ENCODE measurements at places on chromosomes 1 and 21. TPM values are rescaled to one million over a fixed set of nuclear protein-coding genes. Genes with fewer than 3 reads are reported as not detected.
A peak's percentile ranks its signal among the peaks of the same experiment; 100 is the strongest.

DNA sequence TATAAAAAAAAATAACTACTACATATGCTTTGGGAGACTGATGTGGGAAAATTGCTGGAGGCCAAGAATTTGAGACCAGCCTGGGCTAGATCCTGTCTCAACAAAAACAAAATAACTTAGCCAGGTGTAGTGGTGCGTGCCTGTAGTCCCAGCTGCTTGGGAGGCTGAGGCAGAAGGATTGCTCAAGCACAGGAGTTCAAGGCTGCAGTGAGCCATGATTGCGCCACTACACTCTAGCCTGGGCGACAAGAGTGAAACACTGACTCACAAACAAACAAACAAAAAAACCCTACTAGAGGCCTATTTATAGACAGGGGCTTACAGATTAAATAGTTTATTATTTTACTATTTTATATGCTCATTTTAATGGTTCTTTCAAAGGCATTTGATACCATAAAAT lies 80.0 kb downstream of the LHX4 start:
- no peak for DNase-seq

GRCh38 chr1:153345187-153346076 lies 3.2 kb downstream of the PGLYRP4 start:
- DNase-seq, result no peak

DNA sequence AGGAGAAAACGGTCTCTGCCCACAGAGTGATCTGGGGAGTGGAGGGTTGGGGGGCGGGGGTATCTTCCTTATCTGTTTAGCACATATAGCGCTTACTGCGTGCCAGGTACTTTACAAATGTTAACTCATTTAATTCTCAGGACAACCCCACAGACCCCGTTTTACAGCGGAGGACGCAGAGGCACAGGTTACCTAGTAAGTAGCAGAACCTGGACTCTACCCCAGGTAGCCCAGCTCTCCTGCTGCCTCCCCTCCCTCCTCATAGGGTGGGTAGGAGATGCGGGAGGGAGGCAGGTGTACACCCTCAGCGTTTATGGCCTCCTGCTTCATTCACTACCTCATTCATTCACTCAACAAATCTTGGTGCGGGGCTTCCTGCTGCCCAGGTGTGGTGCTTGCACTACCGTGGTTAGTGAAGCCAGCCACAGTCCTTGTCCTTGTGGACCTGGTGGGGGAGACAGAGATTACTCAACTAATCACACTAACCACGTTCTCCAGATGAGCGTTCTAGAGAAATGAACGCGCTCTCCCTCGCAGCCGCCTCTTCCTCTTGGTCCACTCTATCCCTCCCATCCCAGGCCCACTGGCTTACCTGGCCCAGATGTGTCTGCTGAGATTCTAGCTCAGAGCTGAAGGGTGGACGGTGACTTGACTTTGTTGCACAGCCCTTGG lies 102.0 kb downstream of the IER5 start:
- no peak for DNase-seq

Gene TLCD4
- total RNA-seq, result not detected

Gene LCE1E
- total RNA-seq, result not detected

Gene INTS11
- 126 TPM for total RNA-seq

- no peak for DNase-seq
Measured at GRCh38 chr1:168422203-168422847, 121.5 kb downstream of the XCL2 start.

- DNase-seq, result no peak
Measured at GRCh38 chr1:29812408-29813135, 576.2 kb downstream of the PTPRU start.

DNA sequence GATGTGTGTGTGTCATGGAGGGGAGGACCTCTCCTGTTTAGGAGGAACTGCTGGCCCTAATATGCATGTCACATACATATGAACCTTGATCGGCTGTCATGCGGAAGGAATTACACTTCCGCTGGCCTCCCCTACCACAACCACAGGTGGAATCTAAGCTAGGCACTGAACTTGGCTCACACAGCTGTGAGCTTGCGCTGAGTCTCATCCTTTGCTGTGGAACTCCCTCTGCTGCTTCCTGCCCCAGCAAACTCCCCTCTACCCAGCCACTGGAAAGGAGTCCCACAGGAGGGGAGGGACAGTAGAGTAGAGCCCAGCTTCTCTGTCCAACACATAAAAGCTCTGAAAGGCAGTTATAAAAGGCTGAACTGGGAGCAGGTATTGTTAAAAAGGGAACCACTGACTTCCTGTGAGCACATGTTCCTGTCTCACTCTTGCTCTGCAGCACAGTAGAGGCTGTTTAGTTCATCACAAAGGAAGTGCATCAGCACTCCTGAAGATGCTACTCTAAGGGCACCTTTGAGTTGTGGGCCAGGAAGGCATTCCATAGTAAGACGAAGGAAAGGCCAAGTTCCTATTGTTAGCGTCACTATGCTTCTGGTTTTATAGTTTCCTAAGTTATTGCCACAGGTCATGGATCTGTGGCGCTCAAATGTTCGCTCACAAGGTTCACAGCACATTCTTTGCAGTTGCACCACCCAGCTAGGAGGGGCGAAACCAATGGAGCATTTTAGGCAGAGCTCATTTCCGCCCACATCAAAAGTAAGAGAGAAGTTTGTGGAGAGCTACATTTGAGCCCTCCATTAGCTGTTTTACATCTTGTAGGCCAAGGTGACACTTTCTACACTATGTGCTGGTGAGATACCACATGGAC lies 17.7 kb upstream of the PTPRC start:
- peak; percentile 74 for DNase-seq

Gene SH3BGR
- total RNA-seq, result 1.3 TPM

DNA sequence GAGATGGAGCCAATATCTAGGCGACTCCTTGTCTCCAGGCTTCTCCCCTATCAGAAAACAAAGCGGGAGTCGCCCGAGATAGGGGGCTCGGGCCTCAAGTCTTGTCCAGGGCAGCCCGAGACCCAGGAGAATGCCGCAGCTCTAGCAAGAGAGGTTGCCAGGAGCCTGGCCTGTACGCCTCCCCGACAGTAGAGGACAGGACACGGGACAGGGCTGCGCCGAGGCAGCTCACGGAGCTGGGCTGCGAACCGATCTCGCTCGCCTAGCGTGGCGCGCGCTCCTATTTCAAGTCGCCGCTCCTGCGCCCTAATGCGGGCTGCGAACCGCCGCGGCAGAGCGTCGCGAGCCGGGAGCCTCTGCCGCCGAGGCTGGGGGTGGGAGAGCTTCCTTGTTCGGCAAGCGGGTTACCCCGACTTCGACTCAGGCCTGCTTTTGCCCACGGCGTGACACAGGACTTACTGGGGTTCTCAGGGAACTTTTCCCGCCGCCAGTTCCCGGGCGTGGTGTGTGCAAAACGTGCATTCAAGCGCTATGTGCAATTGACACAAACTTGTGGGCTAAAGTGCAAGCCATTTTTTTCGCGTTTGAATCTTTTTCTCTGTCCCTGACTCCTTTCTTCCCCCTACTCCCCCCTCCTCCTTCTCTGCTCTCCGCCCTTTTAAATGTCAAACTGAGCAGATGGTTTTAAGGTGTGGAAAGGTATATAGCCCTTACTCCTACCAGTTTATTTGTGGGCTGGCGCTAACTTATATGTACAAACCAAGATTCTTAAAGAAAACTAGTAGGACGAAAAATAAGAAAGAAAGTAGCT lies 2.4 kb upstream of the PROX1 start:
- DNase-seq, result peak; percentile 25

DNA sequence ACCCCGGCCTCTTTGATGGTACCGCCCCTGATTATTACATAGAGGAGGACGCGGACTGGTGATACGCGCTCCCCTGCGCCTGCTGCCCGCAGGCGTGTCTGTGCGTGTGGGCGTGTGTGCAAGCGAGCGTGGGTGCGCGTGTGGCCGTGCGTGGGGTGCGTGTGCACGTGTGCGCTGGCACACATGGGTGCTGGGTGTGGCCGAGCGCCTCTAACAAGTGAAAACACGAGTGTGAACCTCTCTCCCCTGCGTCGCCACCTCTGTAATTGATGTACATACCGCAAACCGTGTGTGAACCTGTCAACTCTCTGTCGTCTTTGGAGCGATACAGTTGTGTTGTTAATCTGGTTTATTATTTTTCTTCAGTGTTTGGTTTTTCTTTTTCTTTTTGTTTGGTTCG lies 87.8 kb upstream of the TMEM51 start:
- no peak for DNase-seq

Gene CD34
- total RNA-seq, result 0.08 TPM

Gene ACAP3
- total RNA-seq, result 68.8 TPM

GRCh38 chr1:107339775-107340174 lies 198.9 kb downstream of the NTNG1 start:
- no peak for DNase-seq

- DNase-seq, result no peak
Measured at GRCh38 chr1:55015731-55016620, 17.2 kb downstream of the BSND start.

Gene PHLDA3
- total RNA-seq, result 0.24 TPM

GRCh38 chr1:74689621-74690363 lies 16.2 kb upstream of the ERICH3 start:
- DNase-seq, result peak; percentile 37

DNA sequence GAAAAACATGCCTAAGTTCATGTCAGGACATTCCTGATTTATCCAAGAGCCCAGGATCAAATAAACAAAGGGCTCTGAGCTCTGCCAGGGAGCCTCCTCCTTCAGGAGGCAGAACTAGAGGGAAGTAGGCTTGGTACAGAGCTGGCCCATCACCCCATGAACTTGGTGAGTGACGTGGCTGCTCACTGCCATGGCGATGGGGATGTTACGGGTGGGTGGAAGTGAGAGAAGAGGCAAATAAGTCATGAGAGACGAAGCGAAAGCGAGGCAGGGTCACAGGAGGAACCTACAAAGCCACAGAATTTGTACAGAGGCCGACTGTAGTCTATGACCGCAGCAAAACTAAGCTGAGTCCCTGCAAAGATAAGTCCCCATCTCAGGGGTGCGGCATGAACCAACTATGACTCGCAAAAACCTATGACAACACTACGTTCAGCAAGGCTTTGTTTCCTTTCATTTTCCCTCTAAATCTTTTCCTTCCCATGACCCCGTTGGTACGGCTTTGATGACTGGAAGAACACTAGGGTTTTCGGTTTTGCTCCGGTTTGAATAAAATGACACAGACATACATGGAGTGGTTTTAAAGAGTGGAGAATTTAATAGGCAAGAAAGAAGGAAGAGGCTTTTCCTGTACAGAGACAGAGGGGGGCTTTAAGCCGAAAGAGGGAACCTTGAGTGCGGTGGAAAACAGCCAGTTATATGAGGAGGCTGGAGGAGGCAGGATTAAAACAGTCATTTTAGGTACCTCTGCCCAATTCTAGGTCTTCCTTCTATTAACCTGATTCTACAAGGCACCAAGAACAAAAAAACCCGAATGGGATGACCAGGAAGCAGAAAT lies 74.1 kb downstream of the CD46 start:
- DNase-seq, result peak; percentile 57

- DNase-seq, result no peak
Measured at GRCh38 chr1:29931477-29932175, 695.3 kb downstream of the PTPRU start.

GRCh38 chr1:75908717-75909152 lies 23.5 kb downstream of the ASB17 start:
- no peak for DNase-seq

- no peak for DNase-seq
Measured at GRCh38 chr1:214380396-214380795, 99.4 kb downstream of the SMYD2 start.

GRCh38 chr1:47179017-47179987 lies 10.5 kb downstream of the PDZK1IP1 start:
- peak; percentile 63 for DNase-seq

Gene FABP3
- 0.67 TPM for total RNA-seq

DNA sequence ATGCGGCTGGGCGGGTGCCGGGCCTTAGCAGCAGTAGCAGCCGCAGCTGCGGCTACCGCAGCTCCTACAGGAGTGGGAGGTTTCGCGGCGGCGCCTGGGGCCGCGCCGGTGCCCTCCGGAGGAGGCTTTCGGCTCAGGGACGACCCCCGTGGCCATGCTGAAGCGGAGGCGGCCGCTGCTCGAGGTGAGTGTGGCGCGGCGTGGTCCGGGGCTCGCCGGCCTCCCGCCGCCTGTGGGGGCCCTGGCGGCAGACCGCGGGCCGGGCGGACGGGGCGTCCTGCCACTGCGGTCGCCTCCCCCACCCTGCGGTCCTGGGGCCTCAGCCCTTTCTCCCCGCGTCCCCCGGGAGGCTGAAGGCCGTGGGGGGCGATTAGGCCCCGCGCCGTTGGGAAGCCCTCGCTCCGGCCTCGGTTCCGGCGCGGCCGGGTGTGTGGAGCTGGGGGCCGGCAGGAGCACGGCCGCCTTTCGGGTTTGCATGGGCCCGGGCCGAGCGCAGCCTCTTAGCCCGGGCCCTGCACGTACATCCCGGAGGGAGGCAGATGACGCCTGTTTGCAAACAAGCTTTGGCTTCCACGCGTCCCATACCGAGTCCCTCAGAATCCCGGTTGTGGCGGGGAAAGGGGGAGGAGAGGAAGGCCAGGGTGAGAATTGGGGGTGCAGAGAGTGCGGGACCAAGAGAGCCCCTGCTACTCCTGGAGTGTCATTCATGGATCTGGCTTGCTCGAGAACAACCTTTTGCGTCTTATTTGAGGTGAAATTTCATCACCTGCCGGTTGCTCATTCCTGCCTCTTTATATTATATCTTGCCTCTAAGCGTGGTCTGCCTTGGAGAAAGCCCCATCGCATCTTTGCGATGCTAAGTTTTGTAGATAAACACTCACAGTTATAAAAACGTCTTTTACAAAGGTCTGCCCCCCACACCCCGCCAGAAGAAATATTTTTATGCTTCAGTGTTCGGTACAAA lies 613 bp downstream of the ZFYVE9 start:
- DNase-seq, result peak; percentile 11

GRCh38 chr1:117290890-117291289 lies 76.4 kb upstream of the MAN1A2 start:
- DNase-seq, result no peak

GRCh38 chr1:67708606-67709005 lies 23.6 kb downstream of the GADD45A start:
- DNase-seq, result no peak

DNA sequence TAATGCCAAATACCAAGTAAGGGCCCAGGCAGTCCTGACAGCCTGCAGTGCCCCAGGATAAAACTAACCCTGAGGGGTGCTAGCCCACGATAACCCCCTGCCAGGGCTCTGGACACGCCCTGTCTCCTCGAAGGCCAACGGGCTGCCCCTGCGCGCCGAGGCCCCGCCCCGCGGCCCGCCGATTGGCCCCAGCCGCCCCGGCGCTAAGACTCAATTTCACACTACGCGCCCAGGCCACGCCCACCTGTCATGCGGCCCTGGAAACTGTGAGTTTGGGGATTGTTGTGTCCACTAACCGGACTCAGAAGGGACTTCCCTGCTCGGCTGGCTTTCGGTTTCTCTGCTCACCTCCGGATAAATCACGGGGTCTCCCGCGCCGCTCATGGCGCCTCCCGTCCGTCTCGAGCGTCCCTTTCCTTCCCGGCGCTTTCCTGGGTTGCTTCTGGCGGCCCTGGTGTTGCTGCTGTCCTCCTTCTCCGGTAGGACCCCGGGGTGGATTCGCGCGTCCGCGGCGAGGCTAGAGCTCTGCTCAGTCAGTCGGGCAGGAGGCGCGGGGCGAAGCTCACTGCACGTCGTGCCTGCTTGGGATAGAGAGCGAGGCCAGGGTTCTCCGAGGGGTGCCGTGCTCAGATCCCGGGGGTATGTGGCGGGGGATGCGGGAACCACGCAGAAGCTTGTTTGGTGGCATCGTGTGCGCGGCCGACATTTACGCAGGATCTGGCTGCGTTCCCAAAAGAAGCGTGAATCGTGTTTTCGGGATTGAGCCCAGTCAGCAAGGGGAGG lies at the start of gene CR1L:
CR1L (plus strand) TSS at position 282 of the 783 bp plus-strand sequence; CDS start at position 383, 101 bp downstream.
- peak; percentile 65 for DNase-seq

Gene CDK18
- 0.85 TPM for total RNA-seq

Gene C4BPB
- 1.3 TPM for total RNA-seq

Gene SV2A
- 2.8 TPM for total RNA-seq

- no peak for DNase-seq
Measured at GRCh38 chr21:45869121-45870007, 112.2 kb upstream of the COL6A1 start.
